PC-9 (cell line): ENCODE measurements at places on chromosomes 11 and 22. TPM values are rescaled to one million over a fixed set of nuclear protein-coding genes. Genes with fewer than 3 reads are reported as not detected.

CHRNA10 gene
- 1.2 and 1.9 TPM in 2 replicates for total RNA-seq

- no peaks in the 10 kb centered on the region for H3K4me1 ChIP-seq
- H3K27ac ChIP-seq, result no peak overlapping the region
- no peaks in the 10 kb centered on the region for H3K36me3 ChIP-seq
- DNase-seq, result no peak
These were observed 680.9 kb upstream of the ANO5 start for GRCh38 chr11:21511835-21512440.

DNA sequence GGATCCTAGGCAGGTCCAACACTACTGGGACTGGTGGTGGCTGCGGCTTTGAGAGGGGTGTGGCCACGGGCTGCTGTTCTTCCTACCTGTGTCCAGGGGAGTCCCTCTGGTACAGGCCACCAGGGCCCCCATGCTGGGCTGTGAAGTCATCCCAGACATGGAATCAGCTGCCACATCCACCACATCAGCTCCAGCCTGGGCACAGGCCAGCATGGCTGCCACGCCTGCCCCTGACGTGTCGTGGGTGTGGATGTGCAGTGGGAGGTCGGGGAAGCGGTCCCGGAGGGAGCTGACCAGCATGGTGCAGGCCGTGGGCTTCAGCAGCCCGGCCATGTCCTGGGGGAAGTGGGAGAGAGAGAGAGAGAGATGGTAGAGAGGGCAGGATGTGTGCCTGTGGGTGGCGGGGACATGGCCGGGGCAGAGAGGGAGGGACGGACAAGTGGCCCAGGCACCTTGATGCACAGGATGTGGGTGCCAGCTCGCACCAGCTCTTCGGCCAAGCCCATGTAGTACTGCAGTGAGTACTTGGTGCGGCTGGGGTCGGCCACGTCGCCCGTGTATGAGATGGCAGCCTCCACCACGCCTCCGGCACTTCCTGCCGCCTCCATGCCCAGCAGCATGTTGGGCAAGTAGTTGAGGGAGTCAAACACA lies 6.2 kb upstream of the LRFN4 start:
- no peak overlapping the region for H3K4me3 ChIP-seq
- no peaks in the 10 kb centered on the region for H3K36me3 ChIP-seq
- no peaks in the 10 kb centered on the region for H3K27me3 ChIP-seq
- no peak overlapping the region for H3K27ac ChIP-seq
- peaks cover 37% of the 10 kb centered on the region for H3K4me1 ChIP-seq

SLC5A1 gene
- total RNA-seq, result not detected in 2 replicates

DNA sequence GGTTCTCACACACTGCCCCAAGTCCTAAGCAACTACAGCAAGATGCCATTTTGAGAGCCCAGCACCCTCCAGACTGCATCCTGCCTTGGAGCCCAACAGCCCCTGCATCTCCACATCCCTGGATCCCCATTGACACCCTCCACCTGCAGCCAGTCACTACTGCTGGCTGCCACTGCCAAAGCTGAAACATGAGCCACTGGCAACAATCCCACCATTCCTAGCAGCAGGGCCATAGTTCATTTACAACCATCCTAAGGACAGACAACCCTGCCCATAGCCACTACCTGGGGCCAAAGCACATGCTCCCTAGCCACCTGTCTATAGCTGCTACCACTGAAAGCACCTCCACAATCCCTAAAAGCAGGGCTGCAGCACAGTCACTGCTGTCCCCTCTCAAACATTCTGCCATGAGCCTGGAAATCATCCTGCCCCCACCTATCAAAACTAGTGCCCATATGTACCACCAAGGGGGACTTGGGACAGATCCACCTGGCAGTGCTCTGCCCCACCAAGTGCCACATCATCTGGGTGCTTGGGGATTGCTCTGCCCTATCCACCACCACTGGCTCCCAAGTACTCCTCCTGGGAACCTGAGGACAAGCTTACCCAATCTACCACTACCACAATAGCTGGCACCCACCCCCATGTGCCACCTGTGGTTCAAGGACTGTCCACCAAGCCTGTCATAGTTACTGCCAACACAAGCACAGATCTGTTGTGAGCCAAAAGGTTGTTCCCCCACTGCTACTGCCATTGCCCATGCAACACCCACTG lies 138.8 kb upstream of the SOX6 start:
- H3K36me3 ChIP-seq, result no peaks in the 10 kb centered on the region
- no peak overlapping the region for H3K27ac ChIP-seq
- no peak overlapping the region for H3K4me3 ChIP-seq
- no peaks in the 10 kb centered on the region for H3K4me1 ChIP-seq
- H3K27me3 ChIP-seq, result no peaks in the 10 kb centered on the region

GRCh38 chr22:27391092-27391770 lies 410.3 kb downstream of the MN1 start:
- no peak overlapping the region for H3K4me3 ChIP-seq
- H3K4me1 ChIP-seq, result no peaks in the 10 kb centered on the region
- DNase-seq, result no peak
- no peaks in the 10 kb centered on the region for H3K36me3 ChIP-seq

DNA sequence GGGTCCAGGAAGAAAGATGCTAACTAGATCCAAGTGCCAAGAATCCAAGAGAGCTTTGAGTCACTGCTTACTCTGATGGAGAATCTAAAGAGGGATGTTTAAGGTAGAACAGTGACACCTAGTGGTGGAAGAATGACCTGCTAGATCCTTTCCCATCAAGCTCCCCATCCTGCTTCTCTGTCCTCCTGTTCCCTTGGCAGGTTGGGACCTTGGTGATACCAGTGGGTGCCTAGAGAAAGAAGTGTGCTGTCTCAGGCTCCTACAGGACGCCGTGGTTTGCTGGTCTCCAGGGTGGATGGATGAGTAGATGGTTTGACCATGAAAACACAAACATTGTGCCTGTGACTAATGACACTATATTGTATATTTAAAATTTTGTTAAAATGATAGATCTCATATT lies 383.7 kb downstream of the TMEM135 start:
- H3K27ac ChIP-seq, result no peak overlapping the region
- no peak overlapping the region for H3K4me3 ChIP-seq
- DNase-seq, result no peak
- no peaks in the 10 kb centered on the region for H3K4me1 ChIP-seq
- H3K36me3 ChIP-seq, result no peaks in the 10 kb centered on the region

DNA sequence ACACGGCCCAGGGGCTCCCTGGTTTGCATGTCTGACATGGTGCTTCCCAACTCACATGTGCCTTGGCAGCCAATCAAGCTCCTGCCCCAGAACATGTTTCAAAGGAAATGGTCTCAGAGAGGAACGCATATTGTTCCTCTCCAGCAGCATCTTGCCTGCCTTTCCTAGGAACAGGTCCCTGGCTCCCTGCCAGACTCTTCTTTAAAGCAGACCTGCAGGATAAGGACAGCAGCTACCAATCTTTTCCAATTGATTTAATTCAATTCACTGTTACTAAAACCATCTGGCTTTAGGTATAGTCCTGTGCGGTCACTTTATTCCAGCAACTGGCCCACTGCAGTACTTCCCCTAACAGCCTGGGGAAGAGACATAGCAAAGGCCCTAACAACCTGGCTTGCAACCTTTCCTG lies 79.9 kb downstream of the AMBRA1 start:
- H3K36me3 ChIP-seq, result peaks cover 1% of the 10 kb centered on the region; the same call in 1 of the 2 replicates
- H3K27ac ChIP-seq, result no peak overlapping the region
- DNase-seq, result no peak
- H3K4me3 ChIP-seq, result no peak overlapping the region

- no peak overlapping the region for H3K4me3 ChIP-seq
- DNase-seq, result no peak
- H3K36me3 ChIP-seq, result no peaks in the 10 kb centered on the region
- H3K27me3 ChIP-seq, result no peaks in the 10 kb centered on the region
These were observed 57.4 kb upstream of the BMAL1 start for GRCh38 chr11:13220148-13220547.
